ENCODE measurements at places on chromosomes 2 and 18. TPM values are rescaled to one million over a fixed set of nuclear protein-coding genes. Genes with fewer than 3 reads are reported as not detected.

The CDH20 gene
- total RNA-seq, result 1.6 TPM

The TMEM37 gene
- total RNA-seq, result 16.4 TPM

The IL36A gene
- total RNA-seq, result not detected

The WNT10A gene
- 5.5 TPM for total RNA-seq

The HYCC2 gene
- total RNA-seq, result 19.6 TPM

The NT5C1B gene
- total RNA-seq, result not detected

The LRP2 gene
- total RNA-seq, result 12.7 TPM

The ATG9A gene
- 52.9 TPM for total RNA-seq

The EVX2 gene
- 0.10 TPM for total RNA-seq

The ABI2 gene
- 94.6 TPM for total RNA-seq

The KCNG2 gene
- total RNA-seq, result not detected

The OTX1 gene
- total RNA-seq, result 10.4 TPM

The CD8B gene
- total RNA-seq, result 0.93 TPM

The MALL gene
- 82.7 TPM for total RNA-seq

The SPDYA gene
- total RNA-seq, result 1.3 TPM

The IL1R2 gene
- total RNA-seq, result 0.48 TPM

The CABYR gene
- 7.8 TPM for total RNA-seq

The HRH4 gene
- 0.24 TPM for total RNA-seq

The LRRTM4 gene
- total RNA-seq, result 5.4 TPM

The IKZF2 gene
- total RNA-seq, result 153 TPM

The GPBAR1 gene
- total RNA-seq, result 5.7 TPM

The OBSL1 gene
- 197 TPM for total RNA-seq

The TACR1 gene
- 1.5 TPM for total RNA-seq

All from type B pancreatic cell (in vitro differentiated cells).